ENCODE measurements at places on chromosomes 5 and 9.

- no peak for DNase-seq
These were observed 407.0 kb upstream of the GRAMD2B start for GRCh38 chr5:126016256-126016655.

- no peak for DNase-seq
These were observed 69.4 kb downstream of the SREK1 start for GRCh38 chr5:66213533-66213932.

- no peak for DNase-seq
These were observed 779 bp upstream of the CTNNA1 start for GRCh38 chr5:138752341-138752950.

DNA sequence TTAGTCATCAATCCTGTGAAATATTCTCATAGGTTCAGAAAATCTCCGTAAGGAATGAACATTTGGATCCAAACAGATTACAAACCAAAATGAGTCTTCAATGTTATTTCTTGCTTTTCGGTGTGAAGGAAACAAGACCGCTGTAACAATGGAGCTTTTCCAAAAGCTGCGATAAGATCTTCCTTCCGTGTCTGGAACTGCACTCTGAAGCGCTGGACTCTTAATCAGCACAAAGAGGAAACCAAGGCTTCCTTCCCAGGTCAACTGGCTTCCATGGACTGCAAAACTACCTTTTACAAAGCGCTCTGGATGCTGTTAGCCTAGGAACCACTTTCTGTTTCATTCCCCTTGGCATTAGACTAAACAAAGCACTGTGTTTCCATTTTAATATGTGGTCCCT is 137.9 kb upstream of the BASP1 start:
- DNase-seq, result no peak

- DNase-seq, result peak; percentile 25
These were observed 69.0 kb downstream of the MVB12B start for GRCh38 chr9:126395439-126396212.

Measured in activated naive CD8-positive, alpha-beta T cell treated with anti-CD3 and anti-CD28 coated beads, Interleukin-2, amount 50 U/mL, for 24 hours (primary cell).